ENCODE measurements at places on chromosomes 11 and 22. TPM values are rescaled to one million over a fixed set of nuclear protein-coding genes. Genes with fewer than 3 reads are reported as not detected.
A peak's percentile ranks its signal among the peaks of the same experiment; 100 is the strongest.

GRCh38 chr11:86931548-86932258, 23.5 kb downstream of the FZD4 start:
- DNase-seq: no peak

- DNase-seq: peak; percentile 20
Measured at GRCh38 chr11:18706330-18707243, 8.0 kb downstream of the TMEM86A start.

DNA sequence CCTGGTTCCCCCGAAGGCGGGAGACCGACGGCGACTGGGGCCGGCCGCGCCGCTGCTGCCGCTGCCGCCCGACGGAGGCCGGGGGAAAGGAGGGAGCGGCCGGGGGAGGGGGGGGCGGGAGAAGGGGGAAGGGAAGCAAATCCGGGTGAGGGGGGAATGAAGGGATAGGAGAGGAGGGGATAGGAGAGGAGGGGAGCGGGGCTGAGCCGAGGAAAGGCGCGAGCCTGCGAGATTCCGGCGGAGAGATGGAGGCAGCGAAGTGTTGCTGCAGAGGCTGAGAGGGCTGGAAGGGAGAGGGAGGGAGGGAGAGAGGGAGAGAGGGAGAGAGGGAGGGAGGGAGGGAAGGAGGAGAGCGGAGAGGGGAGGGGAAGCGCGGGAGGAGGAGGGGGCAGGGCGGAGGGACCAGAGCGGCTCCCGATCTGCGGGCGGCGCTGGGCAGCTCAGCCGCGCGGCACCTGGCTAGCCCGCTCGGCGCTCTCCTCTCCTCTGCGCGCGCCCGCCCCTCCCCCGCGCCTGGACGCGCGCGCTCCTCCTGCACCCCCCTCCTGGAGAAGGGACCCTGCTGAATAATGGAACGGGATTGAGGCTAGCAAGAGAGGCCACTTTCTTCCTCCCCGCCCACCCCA, 52.3 kb downstream of the SLC22A12 start:
- DNase-seq: no peak

GRCh38 chr11:116558504-116559211, 214.1 kb downstream of the BUD13 start:
- no peak for DNase-seq

DNA sequence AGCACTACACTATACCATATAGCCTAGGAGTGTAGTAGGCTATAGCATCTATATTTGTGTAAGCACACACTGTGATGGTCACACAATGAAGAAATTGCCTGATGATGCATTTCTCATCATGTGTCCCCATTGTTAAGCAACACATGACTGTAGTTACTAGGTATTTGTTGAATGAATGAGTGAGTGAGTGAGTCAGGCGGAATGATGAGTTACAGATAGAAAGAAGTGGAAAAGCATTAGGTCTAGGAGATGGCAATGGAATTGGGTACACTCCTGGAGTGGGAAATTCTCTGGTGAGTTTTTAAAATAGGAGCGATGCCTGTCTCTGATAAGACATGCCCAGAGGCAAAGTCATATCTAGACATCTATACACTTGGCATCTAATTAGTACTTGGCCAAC, 160.5 kb upstream of the TBCEL start:
- DNase-seq: no peak

DNA sequence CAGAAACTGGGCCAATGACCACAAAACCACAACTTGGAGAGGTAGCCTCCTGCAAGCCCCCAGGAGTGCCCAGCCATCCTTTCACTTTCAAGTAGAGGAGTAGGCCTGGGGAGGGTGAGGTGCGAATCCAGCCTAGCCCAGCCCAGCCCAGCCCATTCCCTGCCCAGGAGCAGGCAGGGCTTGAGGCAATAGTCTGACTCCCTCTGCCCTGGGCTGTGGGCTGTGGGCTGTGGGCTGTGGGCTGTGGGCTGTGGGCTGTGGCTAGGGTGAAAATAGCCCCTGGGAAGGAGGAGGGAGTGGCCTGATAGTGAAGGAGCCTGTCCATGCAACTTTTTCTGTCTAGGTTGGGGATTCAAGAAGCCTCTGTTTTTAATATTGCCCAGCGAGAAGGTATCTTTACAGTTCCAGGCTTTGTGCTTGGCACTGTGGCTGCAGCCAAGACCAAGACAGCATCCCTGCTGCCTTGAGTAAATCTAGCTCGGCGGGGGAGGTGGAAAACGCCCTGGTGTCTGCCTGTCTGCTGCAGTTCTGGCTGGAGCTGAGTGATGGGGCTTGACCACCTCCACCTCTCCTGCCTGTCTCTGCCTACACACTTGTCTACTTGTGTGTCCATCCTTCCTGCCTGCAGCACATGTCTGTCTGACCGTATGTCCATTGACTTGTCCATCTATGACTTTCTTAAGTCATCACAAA, 40.7 kb downstream of the LMO1 start:
- DNase-seq: no peak

- no peak for DNase-seq
Measured at GRCh38 chr11:117197516-117198456, 1.4 kb upstream of the TAGLN start.

- DNase-seq: no peak
Measured at GRCh38 chr22:24471570-24471969, 23.6 kb upstream of the UPB1 start.

- no peak for DNase-seq
Measured at GRCh38 chr11:83008581-83008923, 63.1 kb downstream of the RAB30 start.

The APOA4 gene
- not detected for total RNA-seq

The TESMIN gene
- 5.5 TPM for total RNA-seq

The KLHDC7B gene
- 3.3 TPM for total RNA-seq

The ANO1 gene
- not detected for total RNA-seq

The TTC38 gene
- 20.7 TPM for total RNA-seq

The KRTAP5-10 gene
- not detected for total RNA-seq
